Suppressor macrophage treated with lipopolysaccharide for 1 hour (primary cell): ENCODE measurements at places on chromosomes 6 and 20.

DNA sequence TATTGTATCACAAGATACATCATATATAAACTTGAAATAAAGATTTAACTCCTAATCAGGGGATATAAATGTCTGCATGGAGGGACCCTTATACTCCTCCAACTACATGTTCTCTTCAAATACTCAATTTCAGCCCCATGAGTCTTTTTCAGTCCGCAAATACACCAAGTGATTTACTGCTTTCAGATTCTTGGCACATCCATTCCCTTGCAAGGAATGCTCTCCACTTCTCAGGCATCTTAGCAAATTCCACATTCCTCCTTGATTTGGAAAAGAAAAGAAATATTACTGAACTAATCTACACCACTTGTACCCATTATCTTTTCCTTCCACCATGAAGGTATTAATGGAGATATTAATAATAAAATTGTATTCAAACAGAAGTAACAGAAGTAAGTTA is 999.4 kb upstream of the GJE1 start:
- no peak for DNase-seq

DNA sequence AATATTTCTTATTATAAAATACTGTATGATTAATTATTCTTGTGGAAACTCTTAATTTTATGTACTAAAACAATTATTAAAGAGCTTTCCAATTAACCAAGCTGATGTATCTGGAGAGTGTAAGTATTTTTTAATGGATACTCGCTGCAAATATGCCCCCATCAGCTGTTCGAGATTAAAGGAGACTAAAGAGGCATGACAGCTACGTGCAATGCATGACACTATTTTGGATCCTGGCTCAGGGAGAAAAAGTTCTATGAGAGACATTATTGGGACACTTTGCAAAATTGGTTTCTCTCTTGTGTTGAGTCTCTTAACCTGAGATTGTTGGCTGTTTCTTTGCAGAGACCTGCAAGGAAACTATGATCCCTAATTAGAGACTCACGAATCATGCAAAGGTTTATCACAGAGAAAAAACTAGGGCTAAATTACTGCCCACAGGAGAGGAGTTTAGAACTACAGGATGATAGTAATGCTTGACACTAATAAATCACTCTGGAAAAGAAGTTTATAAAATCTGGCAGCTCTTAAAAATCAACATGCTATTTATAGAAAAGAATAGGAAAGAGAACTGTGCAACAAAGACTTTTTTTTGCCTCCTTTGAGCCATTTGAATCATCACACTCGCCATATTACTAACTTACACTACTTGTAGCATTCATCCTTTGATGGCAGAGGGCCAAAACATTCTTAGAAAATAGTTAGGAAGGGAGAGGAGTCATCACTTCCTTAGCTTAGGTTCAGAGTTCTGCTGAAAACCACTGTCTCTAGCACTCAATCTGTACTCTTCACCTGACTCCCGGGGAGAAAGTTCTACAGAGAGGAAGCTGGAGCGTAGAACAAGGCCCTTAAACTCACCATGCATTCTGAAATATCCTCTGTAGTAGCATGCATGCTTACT is 25.3 kb downstream of the NRN1 start:
- peak; percentile 73 for DNase-seq

- DNase-seq: peak; percentile 16
Measured at GRCh38 chr6:147043994-147044477, 160.2 kb upstream of the STXBP5 start.

DNA sequence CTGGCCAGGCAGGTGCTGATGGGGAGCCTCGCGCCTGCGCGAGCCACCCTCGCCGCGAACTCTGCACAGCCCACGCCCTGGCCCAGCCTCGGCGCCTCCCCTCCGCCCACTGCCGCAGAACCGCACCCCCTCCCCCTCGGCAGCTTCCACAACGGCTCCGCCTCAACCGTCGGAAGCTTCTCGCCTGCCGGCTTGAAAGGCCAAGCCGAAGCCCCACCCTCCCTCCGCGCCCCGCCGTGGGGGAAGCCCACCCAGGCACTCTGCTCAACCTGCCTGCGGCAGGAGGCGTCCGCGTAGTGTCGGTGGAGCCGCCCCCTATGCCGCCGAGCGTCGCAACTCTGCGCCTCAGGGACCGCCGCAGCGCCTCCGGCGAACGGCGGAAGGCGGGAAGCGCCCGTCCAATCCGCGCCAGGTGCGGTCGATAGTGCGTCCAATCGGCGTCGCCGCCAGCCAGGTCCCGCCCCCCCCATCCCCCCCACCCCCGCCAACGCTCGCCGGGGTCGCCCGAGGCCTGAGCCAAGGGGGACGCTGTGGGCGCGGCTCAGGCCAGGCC is at the start of gene SYCP2:
Gene SYCP2, minus strand, starts transcription at position 342 of the 553 bp plus-strand sequence. CDS start 11,224 bp downstream, outside the sequence.
- peak; percentile 43 for DNase-seq

DNA sequence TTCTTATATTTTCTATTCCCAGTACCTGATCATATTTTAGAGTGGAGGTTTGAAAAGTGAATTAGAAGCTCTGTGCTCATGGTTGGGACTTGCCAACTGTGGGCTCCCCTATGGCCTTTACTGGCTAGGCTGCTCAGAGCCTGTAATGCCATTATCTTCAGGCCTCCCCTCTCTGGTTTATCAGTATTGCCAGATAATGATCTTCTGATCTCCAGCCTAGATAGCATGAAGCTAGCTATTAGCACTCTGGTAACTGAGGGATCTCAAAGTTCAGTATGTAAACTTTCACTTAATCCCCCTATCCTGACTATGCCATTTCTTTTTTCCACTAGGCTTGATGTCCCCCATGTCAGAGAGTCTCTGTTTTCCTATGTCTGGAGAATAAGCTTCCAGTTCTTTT is 393.7 kb upstream of the CITED2 start:
- DNase-seq: no peak

GRCh38 chr6:70314296-70314695 is 11.4 kb upstream of the COL9A1 start:
- DNase-seq: no peak

DNA sequence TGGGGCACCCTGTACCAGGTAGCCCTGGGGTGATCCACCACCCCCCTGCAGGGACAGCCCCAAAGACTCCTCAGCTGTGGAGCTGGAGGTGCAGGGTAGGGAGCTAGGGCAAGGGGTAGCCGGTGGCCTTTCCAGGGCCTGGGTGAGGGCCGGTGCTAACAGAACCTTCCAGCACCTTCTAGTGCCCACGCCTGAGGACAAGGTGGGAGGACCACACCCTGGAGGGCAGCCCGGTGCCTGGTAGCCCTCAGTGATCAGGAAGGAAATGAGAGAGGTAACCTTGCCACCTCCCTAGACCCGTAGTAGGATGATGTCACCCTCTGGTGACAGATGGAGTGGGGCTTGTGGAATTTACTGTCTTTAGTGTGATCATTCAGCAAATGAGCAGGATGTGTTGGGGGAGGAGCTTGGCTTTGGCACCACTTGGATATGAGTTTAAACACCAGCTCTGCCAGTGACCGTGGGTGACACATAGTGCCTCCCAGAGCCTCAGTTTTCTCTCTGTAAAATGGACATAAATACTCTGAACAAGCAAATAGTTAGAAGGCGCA is 187.7 kb downstream of the NFATC2 start:
- DNase-seq: peak; percentile 57

GRCh38 chr6:26329763-26330511 is 35.1 kb upstream of the BTN3A2 start:
- peak; percentile 75 for DNase-seq

DNA sequence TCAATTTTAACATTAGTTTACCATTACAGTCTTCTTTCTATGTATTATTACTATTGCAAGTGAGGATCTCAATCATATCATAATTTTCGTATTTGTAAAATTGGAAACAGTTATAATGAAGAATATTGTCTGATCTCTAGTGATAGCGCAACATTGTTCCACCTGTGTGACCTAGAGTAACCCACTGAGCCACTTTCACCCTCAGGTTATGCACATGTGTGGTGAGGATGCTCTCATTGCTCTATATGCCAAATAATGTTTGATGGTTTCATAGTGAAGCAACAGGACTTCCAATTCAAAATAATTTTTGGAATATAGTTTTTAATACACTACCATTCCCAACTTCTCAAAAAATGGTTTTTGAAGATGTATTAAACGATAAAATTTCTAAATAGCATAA is 603.1 kb upstream of the MAN1A1 start:
- no peak for DNase-seq

DNA sequence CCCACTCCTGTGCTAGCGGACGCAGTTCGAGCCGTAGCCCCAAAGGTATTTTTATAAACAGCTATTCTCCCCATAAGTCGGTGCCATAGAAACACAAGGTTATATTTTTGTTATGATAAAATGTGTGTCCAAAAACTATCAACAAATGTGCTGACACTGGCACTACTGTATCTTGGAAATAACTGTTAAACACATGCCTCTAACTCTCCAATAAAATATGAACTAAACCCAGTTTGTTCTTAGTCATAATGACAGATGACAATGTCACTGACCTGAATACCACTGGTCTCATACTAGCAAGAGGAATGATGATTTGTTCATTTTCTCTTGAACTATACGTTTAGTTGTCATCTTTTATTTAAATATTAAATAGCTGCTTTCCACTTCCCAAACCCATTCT is 51.4 kb upstream of the NUP153 start:
- no peak for DNase-seq

DNA sequence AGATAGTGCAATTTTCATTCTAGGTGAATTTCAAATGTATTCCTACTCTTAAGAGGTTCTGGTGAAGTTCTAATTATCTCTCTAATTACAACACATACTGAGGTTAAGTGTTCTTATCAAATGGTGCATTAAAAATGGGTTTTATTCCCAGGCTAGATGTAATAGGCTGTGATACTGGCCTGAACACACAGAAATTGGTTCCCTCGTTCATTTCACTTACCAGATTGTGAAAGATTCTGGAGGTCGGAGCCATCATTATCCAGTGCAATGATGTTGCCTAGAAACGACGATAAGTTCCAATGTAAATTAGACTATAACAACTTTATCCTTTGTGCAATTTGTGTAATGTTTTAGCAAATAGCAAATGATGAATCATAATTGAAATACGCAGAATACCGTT is 172.6 kb upstream of the SOX4 start:
- no peak for DNase-seq

- DNase-seq: no peak
Measured at GRCh38 chr6:40340196-40340595, 247.0 kb downstream of the LRFN2 start.

DNA sequence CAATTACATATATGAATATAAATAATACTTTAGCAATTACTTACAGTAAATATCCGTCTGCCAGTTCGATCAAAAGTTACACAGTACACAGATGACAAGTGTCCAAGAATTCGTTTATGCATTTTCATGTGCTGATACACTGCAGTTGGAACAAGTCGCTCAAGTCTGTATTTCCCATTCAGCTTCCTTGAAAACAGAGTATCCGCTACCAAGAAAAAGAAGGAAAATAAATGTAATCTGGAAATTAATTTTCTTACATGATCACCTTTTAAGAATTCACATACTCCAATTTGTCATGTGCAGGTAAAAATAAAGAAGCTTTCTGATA is 35.3 kb downstream of the PHIP start:
- DNase-seq: no peak

DNA sequence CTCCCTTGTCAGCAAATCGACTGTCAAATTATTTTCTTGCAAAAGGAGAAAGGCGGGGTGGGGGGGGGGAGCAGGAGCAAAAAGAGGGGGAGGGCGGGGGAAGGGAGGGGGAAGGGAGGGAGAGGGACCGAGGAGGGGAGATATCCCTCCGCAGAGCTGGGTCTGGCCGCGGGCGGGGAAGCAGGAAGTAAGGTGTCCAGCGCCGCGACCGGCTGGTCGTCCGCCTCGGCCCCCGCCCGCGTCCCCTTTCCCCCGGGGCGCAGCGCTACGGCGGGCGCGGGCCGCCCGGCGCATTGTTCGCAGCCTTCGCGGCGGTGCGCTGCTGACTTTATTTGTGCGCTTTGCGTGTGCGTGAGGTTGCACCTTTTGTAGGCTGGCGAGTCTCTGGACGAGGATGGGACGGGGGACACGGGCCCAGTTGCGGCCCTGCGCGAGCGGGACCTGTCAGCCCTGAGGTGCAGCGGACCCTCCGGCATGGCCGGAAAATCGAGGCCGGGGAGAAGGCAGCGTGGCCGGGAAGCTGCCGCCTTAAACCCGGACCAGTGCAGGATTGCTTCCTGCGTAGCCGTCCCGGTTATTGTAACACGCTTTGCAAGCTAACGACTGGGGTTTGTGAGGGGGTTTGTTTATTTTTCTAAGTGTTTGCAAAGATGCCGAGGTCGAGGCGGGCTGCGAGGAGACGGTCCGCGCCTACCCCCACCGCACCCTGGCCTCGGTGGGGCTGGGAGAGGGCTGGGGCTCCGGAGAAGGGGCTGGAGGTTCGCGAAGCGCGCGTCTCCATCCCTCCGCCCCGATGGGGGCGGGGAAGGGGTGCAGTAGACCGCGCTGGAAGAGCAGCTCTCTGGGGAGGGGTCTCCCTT is 675 bp upstream of the TRERF1 start:
- peak; percentile 57 for DNase-seq

DNA sequence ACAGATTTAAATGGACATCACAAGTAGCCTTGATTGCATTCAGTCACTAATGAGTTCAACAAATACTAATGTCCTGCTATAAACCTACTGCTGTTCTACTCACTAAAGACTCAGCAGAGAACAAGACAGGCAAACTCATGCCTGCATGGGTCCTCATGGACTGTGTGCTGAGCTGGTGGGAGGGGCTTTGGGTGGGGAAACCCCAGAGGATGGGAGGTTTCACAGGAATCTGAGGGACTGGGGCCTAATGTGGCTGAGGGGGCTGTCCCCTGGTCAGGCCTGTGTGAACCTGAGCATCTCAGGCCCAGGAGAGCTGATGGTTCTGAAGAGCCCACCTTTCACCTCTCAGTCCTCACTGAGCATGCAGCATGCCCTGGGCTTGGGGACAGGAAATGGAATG is 1.4 kb downstream of the CST8 start:
- DNase-seq: no peak

DNA sequence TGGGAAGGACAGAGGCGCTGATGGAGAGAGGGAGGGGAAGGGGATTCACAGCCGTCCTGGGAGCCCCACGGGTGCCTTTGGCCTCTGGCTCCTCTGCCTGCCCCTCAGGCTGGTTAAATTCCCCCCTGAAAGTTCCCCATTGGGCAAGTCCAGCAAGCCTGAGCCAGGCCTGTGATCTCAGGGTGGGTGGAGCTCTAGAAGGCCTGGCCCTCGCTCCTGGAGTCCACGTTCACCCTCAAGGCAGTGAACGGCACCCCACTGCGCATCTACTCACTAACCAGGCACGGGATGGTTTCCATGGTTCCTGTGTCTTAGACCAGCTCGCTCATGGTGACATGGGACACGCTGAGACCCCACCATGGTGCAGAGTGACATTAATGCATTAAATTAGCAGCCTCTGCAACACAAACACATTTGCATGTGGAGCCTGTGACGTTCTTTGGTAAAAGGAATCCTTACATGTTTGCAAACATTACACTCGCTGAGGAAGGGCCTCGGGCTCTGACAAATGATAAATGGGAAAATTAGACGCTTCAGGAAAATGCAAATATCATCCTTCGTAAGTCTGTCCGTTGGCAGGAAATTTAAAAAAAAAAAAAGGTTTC is 452.7 kb downstream of the PREX1 start:
- DNase-seq: no peak

GRCh38 chr6:13614126-13614925 is 809 bp upstream of the NOL7 start:
- peak; percentile 38 for DNase-seq

GRCh38 chr20:48339190-48339985 is 488.4 kb downstream of the PREX1 start:
- no peak for DNase-seq
